ENCODE measurements at places on chromosomes 16 and 17.

GRCh38 chr17:77516902-77517301, 376.1 kb downstream of the SEC14L1 start:
- peak; percentile 55 for DNase-seq

DNA sequence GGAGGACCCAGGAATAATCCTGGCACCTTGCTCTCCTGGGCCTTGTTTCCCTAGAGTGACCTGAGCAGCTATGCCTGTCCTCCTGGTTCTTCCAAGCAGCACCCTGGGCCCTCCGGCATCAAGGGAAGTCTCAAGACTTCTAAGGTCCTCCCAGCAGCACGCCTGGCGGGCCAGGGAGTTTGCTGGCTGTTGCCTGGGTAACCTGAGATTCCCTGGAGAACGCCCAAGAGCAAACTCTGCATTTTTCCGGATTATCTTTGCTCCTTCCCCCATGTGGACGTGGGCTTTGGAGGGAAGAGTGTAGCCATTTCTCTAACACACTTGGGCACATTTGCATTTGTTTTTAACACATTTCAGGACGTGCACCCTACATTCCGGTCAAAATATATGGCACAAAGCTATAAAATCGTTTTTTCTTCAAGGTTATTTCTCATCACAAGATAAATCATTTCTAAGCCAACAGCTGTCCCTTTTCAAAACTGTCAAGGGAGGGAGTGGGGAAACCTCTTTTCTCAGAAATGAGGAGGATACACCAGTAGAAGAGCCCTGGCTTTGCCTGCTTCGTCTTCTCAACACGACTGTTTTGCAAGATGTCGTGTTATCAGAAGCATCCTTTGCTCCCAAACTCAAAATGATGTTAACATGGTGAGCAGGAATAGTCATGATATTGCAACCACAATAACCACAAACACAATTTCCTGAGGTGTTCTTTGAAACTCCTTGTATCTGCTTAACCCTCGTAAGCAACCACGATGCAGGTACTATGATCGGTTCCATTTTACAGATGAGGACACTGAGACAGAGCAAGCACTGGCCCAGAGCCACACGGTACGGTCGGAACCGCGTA, 116.5 kb downstream of the ADCY9 start:
- peak; percentile 90 for DNase-seq

GRCh38 chr16:2329532-2329931, 11.0 kb downstream of the ABCA3 start:
- DNase-seq, result no peak

- DNase-seq, result no peak
These were observed 26.8 kb upstream of the ST6GALNAC2 start for GRCh38 chr17:76612465-76612864.

GRCh38 chr17:38667099-38667786, 7.5 kb downstream of the EPOP start:
- DNase-seq, result peak; percentile 75
